Endothelial cell (in vitro differentiated cells): ENCODE measurements at places on chromosomes 13 and 19.
A peak's percentile ranks its signal among the peaks of the same experiment; 100 is the strongest.

GRCh38 chr19:41395355-41395754, 1.8 kb downstream of the EXOSC5 start:
- no peak for DNase-seq

DNA sequence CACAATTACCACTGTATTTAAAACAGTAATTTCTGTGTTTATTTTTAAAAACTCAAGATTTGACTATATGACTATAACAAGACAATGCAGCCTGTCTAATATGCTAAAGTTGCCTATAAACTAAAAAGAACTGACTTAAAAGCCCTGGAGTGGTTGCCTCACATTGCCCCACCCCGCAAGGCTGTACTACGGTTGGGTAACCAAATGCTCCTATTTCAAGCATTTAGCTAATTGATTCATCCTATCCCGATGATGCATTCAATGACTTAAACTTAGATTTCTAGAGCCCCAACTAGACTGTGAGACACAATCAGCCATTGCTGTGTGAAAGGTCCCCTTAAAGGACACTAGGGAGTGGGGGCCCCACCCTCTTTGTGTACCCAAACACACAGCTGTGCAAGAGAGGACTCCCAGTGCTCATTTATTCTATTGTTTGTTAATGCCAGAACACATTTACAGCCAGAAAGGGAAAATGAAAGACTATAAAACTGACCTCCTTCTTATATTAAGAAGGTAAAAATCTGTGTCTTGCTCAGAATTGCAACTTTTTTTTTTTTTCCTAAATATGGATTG, 66.9 kb downstream of the MIPEP start:
- DNase-seq = no peak

GRCh38 chr19:5954293-5954692, 23.6 kb downstream of the RANBP3 start:
- no peak for DNase-seq

DNA sequence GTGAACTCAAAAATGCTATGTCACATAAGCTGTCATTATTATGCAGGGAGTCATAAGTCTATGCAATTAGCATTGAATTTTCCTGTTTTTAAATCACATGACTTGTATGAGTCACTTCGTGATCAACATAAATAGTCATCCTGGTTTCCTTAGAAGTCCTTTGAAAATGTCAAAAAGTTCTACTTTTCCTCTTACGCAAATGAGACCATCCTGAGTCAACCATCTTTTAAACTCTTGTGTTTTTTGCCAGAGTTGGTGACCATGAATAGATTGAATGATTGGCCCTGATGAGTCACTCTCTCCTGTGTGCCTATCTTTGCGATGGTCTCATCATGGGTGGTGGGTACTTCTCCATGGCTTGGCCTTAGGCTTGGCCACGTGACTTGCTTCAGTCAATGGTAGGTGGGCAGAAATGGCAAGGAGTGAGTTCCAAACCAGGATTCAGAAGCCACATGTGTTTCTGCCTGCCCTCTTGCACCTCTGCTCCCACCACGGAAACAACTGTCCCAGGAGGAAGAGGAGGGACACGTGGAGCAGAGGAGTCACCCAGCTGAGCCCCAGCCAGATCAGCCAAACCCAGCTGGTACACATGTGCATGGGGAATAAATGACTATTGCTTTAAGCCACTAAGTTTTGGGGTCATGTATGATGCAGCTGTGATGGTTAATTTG, 123.5 kb upstream of the CACNA1A start:
- no peak for DNase-seq

GRCh38 chr13:98937911-98938381, 39.9 kb downstream of the DOCK9 start:
- DNase-seq = no peak

DNA sequence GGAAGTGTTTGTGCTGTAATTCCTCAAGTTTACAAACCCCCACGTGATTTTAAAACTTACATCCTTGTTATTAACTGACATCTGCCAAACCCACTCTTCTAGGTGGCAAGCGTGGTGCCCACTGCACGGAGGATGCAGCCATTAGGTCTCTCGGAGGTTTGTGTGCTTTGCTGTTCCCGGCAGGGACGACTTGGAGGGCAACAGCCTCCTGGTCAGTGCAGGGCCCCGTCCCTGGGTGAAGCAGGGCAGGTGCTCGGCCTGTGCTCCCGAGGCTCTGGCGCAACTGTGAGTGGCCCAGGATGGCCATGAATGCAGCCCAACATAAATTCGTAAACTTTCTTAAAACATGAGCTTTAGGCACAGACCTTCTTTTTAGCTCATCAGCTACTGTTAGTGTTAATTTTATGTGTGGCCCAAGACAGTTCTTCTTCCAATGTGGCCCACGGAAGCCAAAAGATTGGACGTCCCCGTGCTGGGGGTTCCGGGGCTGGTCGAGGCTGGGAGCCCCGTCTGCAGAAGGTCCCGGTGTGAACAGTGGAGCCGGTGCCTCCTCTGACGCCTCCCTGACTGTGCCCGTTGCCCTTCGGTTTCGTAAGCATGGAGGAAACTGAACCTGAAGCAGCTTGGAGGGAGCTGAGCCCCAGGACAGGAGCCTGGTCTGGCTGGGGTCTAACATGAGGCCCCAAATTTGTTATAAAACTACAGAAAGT, 11.9 kb downstream of the GAS6 start:
- DNase-seq = no peak

- DNase-seq = no peak
Observed at GRCh38 chr13:49412749-49413148, 31.1 kb downstream of the CAB39L start.

DNA sequence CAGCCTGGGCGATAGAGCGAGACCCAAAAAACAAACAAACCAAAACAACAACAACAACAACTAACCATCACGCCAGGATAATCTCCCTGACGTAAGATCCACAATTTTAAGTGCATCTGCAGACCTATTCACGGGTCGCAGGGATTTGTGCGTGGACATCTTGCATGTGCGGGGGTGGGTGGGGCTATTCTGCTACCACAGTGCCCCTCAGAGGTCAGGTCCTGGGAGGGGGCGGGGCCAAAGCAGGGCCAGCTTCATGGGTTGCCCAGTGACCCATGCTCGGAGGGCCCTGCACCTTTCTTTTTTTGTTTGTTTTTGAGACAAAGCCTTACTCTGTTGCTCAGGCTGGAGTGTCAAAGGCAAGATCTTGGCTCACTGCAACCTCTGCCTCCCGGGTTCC, 2.6 kb upstream of the CDC42EP5 start:
- no peak for DNase-seq

- no peak for DNase-seq
Observed at GRCh38 chr19:5894704-5895349, 8.8 kb downstream of the NDUFA11 start.

- no peak for DNase-seq
Observed at GRCh38 chr19:4264812-4265211, 14.3 kb upstream of the SHD start.

DNA sequence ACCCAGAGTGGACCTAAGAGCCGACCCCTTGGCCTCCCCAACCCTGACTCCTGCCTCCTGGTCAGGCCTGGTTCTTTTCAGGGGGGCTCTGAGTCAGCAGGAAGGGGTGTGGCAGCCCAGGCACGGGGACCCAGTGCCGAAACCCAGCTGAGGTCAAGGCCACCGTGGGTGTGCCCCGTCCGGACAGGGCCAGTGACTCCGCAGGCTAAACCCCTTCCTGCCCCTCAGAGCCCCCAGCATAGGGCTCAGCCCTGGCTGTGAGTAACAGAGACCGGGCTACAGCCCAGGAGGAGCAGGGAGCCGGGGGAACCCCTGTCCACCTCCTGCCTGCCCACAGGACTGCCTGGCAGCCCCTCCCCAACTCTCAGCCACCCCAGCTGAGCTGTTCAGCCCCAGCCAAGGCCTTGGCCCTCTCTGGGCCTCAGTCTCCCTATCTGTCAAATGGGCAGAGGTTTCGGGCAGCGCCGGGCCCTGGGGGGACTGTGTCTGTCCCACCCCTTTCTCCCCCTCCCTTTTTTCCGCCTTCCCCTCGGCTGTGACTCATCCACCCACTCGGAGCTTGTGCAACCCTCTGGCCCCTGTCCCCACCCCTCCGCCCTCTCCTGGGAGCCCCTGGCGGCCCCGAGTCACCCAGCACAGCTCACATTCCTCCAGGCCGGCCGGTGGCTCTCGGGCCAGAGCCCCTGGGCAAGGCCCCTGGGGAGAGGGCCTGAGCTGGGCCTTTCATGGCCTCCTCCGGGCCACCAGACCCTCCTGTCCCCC, 8.6 kb downstream of the ZBTB7A start:
- DNase-seq = no peak

DNA sequence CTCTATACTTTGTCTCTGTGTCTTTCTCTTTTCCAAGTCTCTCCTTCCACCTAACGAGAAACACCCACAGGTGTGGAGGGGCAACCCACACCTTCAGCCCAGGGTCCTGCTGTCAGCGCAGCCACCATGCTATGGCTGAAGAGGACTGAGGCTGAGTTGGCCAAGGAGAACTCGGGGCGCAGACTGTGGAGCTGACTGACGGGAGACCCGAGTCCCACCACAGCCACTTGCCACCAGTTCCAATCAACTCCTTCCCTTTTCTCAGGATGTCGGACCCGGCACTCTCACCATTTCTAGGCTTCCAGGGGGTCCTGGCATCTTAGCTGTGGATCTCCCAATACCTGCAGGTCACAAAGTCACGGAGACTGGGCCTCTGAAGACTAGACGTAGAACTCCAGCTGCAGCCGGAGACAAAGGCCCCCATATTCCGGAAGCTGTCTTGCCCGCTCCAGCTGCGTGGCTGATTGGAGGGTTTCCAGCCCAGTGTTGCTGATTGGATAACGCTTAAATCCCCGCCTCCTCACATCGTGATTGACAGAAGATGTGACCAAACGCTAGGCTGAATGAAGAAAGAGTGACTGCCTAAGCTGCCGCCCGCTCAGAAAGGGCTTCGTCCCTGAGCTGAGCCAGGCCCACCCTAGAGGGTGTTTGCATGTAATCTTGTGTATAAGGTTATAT, 63.6 kb downstream of the ZNF429 start:
- DNase-seq = no peak

GRCh38 chr19:19515642-19516519, at the start of gene NDUFA13:
Gene NDUFA13 (plus strand): TSS chr19:19516225. CDS start chr19:19516239, 14 bp downstream.
- peak; percentile 92 for DNase-seq

GRCh38 chr13:34731486-34731885, 210.6 kb upstream of the NBEA start:
- DNase-seq = no peak

DNA sequence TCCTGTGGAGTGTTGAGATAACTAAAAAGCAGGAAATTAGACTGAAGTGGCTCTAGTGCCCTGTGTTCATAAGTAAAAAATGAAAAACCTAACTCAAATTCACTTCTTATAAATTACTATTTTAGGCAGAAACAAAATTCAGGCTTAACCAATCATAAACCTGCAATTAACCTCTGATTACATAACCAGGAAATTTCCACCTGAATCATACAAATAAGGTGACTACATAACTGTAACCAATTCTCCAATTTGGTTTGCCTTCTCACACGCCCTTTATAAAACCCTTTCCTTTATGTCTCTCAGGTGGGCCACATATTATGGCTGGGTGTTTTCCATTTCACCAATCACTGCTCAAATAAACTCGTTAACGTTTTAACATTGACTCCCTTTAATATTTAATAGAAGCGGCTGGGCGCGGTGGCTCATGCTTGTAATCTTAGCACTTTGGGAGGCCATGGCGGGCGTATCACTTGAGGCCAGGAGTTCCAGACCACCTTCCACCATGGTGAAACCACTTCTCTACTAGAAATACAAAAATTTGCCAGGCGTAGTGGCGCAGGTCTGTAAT, 22.9 kb upstream of the ZNF724 start:
- no peak for DNase-seq

DNA sequence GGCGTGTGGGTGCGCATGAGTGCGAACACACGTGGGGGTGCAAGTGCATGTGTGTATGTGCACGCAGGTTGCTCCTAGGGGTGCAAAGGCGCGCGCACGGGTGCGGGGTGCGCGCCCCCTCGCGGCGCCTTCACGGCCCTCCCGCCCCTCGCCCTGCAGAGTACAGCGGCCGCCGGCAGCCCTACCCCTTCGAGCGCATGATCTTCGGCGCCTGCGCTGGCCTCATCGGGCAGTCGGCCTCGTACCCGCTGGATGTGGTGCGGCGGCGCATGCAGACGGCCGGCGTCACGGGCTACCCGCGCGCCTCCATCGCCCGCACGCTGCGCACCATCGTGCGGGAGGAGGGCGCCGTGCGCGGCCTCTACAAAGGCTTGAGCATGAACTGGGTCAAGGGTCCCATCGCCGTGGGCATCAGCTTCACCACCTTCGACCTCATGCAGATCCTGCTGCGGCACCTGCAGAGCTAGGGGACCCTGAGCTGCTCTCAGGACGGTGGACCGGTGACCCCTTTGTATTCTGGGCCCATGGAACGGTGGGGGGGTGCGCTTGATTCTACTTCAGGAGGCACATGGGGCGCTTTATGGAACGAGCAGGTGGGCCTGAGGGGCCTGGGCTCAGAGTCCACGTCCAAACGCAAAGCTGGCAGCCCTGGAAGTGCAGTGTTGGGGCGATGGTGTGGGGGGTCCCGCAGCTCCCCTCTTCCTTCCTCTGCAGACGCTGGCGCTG, 27.7 kb downstream of the TMEM161A start:
- peak; percentile 19 for DNase-seq

- DNase-seq = no peak
Observed at GRCh38 chr13:28473044-28473443, 21.9 kb downstream of the FLT1 start.

DNA sequence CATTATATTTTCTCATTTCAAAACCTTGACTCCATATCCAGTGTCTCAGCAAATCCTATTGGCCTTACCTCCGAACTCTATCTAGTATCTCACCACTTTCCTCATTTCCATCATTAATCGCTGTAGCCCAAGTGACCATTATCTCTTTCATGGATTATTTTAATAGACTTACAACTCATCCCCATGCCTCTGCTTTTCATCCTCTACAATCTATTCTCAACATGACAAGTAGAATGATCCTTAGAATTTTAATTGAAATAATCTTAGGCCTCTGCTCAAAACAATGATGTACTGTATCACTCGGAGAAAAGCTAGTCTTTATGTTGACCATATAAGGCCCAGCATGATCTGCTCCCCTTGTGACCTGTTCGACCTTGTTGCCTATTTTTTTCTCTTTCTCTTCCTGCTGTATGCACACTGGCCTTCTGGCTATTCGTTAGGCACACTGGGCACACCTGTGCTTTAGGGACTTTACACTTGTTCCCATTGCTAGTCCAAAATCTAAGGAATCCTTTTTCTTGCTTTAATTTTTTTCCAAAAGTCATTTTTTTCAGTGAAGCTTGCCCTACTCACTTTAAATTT, 21.4 kb downstream of the DNAJC15 start:
- DNase-seq = no peak

- DNase-seq = no peak
Observed at GRCh38 chr19:18021121-18021755, 13.3 kb downstream of the ARRDC2 start.
